ENCODE measurements at places on chromosomes 1 and 21. TPM values are rescaled to one million over a fixed set of nuclear protein-coding genes. Genes with fewer than 3 reads are reported as not detected.

GRCh38 chr1:51044199-51044598, 57.8 kb upstream of the C1orf185 start:
- DNase-seq = no peak

LCE3D gene
- not detected for polyA plus RNA-seq

FAM72B gene
- 4.3 TPM for polyA plus RNA-seq

RXFP4 gene
- 0.14 TPM for polyA plus RNA-seq

LCE6A gene
- polyA plus RNA-seq = not detected

ST6GALNAC3 gene
- polyA plus RNA-seq = 90.2 TPM

SHISAL2A gene
- polyA plus RNA-seq = 1.9 TPM

DNA sequence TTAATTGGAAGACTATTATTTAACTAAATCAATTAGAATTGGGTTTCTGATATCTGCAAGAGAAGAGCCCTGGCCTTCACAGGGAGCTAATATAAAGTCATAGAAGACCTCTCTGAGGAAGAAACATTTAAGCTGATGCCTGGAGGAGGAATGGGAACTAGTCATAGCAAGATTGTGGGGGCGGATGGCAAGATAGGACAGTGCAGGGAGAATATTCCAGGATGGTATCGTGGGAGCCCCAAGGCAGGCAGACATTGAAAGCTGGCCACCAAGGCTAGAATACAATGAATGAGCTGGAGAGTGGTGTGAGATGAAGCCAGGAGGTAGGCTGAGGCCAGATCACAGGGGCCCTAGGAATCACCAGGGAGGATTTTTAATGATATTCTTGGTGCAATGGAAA, 20.8 kb upstream of the MYSM1 start:
- no peak for DNase-seq

- no peak for DNase-seq
Measured at GRCh38 chr1:50949286-50949982, 10.6 kb downstream of the FAF1 start.

DNA sequence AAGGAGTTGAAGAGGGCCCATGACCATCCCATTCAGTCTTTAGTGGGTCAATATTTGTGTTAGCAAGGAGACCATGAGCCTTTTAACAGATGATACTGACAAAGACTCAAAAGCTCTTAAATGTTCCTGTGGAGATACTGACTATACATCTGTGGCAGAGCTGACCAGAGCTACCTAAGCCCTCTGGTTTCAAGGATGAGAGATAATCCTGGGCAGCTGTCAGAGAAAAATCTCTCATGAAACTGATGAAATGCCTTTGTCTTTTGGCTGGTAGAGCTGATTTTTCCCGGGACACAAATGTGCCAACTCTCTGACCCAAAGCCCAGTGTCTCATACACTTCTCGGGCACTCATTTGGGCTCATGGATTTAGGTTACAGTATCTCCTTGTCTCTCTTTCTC, 100.9 kb downstream of the XCL2 start:
- DNase-seq = no peak

DNA sequence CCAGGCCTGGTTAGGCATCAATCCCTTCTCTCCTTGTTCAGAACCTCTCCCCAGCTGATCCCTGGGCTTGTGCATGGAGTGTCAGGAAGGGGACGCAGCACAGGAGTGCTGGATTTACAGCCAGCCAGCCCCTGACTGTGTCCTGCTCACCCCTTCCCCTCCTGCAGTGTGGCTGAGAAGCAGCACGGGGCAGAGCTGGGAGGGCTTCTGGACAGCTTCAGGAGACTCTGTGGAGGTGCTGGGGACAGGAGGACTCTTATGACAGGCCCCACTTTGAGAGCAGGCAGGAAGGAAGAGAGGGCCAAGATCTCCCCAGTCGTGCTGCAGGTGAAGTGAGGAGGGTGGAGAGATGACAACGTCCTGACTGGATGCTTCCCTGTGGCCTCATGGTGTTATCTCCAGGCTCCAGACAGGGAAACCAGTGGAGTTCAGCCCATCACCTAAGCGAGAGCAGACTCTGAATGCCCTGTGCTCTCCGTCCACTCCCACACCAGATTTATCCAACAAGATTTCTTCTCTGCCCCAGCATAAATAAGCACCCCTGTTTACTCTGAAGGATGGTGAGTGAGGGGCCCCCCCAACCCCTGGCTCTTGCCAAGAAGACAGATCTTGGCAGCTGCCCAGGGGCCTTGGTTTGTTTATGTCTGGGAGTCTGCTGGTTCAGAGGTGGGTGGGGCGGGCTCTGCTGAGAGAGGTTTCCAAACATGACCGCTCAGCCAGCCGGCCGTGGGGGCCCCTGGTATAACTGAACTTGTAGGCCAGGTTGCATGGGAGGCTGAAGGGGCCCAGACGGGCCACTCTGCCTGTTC, 21.3 kb downstream of the TMCC2 start:
- DNase-seq = no peak

OR2T33 gene
- polyA plus RNA-seq = not detected

CD1B gene
- polyA plus RNA-seq = 0.13 TPM

DNA sequence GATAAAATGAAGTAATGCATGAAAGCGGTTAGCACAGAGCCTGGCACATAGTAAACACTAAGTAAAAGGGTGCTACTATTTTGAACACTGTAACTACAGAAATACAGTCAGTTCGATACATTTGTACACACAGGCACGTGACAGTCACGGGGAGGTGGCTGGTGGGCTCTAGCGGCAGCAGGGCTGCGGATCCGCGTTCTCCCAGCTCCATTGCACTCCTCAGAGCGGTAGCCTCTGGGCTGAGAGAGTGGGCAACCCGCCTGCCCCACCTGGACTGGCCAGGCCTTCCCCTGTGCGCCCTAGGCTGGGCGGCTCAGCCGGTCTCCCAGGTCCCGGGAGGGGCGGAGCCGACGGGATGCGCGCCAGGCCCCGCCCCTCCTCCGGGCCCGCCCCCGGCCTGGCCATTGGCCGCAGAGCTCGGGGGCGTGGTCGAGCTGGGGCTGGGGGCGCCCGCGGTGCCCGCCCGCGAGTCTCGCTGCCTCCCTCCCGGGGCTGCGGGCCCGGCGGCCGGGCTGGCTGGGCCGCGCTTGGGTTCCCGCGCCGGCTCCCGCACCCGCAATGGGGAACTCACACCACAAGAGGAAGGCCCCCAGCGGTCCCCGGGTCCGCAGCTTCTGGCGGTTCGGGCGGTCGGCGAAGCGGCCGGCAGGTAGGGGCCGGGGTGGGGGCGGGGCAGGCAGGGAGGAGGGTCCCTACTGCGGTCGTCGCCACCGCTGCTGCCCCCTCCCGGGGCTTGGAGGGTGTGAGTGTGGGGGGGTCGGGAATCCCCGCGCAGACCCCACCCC, 51.2 kb upstream of the SYNC start:
- DNase-seq = no peak

DNA sequence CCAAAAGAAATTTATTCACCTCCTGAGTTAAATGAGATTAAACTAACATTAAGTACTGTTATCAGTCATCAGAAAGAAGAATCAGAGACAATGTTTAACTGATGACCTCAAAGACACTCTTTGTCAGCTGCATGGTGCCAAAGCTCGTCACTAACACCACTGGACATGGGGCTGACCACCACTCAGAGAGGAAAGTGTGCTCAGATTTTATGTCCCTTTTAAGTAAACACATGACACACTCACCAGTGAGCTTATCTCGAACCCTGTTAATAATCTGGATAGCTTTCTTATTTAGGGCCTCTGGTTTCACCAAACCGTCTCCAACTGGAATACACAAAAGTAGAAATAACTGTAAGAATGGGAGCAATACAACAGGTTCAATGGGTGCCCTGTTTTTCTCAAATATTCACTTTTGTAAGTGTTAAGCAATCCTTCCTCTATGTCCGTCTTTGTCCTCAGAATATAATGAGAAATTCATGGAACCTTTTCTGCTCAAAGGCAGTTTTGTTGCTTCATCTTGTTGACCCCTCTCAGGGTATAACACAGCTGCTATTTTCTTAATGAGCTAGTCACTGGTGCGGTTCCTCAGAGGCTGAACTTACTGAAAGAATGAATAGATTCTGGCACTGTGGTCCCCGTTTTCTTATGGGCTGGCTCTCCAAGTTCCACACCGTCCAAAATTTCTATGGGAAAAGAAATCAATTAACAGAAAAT, 9.5 kb upstream of the EXOSC10 start:
- no peak for DNase-seq

- DNase-seq = no peak
Measured at GRCh38 chr1:14964711-14965055, 188.9 kb upstream of the TMEM51 start.

DNA sequence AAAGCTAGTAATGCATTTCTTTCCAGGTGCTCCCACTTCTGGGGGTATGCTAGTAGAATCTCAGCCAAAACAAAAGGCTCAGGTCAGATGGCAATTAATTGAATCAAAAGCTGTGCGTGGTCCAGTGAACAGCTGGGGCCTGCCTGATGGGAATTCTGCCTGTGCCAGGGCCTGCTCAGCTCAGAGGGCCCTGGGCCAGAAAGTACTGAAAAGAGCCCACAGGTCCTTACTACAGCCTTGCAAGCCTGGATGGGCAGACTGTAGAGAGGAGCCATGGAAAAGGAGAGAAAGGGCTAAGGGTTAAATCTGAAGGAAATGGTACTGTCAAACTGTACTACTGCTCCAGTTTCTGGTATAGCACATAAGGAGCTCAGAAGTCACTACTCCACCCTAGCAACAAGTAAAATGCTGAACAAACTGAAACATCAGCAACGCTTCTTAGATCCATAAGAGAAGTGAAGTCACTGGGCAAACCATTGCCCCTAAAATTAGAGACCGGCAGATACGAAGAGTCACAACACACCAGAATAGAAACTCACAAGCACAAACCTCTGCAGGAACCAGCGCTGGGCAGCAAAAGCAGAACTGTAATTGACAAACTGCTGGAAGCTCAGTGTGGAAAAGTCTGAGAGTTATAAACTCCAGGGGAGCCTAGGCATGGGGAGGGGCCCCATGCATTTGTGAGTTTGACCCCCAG, 121.1 kb upstream of the SYT6 start:
- DNase-seq = no peak

Measured in right renal cortex interstitium (tissue), 3 donors.